Activated CD4-positive, alpha-beta memory T cell treated with anti-CD3 and anti-CD28 coated beads for 36 hours (primary cell): ENCODE measurements at places on chromosomes 13 and 19. TPM values are rescaled to one million over a fixed set of nuclear protein-coding genes. Genes with fewer than 3 reads are reported as not detected.

DNA sequence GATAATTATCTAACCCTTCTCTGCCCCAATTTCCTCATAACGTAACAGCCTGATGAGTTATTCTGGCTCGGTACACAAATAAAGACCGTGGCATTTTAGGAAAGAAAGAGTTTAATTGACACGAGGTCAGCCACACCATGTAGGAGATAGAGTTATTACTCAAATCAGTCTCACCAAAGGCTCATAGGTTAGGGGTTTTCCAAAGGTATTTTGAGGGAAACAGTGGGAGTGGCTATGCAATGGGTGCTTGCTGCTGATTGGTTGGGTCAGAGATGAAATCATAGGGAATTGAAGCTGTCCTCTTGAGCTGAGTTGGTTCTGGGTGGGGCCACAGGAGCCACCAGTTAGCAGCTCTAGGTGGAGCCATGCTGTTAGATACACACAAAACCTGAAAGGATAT lies 137.5 kb downstream of the FREM2 start:
- no peaks in the 10 kb centered on the region for H3K36me3 ChIP-seq
- H3K27ac ChIP-seq, result no peak overlapping the region
- no peak overlapping the region for H3K4me3 ChIP-seq
- H3K27me3 ChIP-seq, result no peaks in the 10 kb centered on the region

- peaks cover 6% of the 10 kb centered on the region for H3K4me1 ChIP-seq
- no peak overlapping the region for H3K4me3 ChIP-seq
- no peaks in the 10 kb centered on the region for H3K36me3 ChIP-seq
- H3K27me3 ChIP-seq, result peaks cover 17% of the 10 kb centered on the region
These were observed 7.8 kb downstream of the SIGLEC12 start for GRCh38 chr19:51493776-51494175.

ZNF816 gene
- 11.4 TPM for total RNA-seq

DNA sequence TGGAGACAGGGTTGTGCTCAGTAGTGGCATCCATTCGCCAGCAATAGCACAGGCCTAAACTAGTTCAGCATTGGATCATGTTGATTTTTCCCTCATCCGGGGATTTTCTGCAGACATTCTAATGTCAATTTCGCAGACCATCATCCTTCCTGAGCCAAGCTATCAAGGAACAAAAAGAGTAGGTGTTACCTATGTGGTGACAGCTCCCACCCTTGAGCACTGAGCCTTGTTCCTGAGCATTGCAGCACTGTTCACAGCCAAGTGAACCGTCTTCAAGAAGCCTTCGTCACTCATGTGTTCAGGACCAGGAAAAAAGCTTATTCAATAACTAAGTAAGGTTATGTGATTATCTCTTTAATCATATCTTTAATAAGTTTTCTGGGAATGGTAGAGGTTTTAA lies 576.2 kb downstream of the UQCRFS1 start:
- no peaks in the 10 kb centered on the region for H3K27me3 ChIP-seq
- H3K4me3 ChIP-seq, result no peak overlapping the region
- H3K4me1 ChIP-seq, result no peaks in the 10 kb centered on the region
- DNase-seq, result no peak
- H3K27ac ChIP-seq, result no peak overlapping the region

DNA sequence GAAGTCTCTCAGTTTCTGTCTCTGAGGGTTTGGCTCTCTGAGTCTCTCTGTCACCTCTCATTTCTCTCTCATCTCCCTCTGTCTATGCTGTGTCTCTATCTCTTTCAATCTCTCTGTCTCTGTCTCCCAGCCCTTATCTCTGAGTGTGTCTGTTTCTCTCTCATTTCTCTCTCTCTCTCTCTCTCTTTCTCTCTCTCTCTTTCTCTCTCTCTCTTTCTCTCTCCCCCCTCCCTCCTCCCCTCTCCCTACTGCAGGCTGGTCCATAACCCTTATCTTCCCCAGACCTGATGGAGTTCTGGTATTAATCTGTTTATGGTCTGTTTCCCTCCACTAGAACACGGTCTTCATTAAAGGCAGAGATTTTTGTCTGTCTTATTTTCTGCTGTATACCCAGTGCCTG lies 1.3 kb upstream of the PVR start:
- H3K27ac ChIP-seq, result no peak overlapping the region
- H3K4me3 ChIP-seq, result no peak overlapping the region
- H3K27me3 ChIP-seq, result peaks cover 27% of the 10 kb centered on the region
- no peaks in the 10 kb centered on the region for H3K36me3 ChIP-seq
- DNase-seq, result no peak
